ENCODE measurements at places on chromosomes 11 and 22.

- DNase-seq, result peak; percentile 54
These were observed 615 bp downstream of the FADS3 start for GRCh38 chr11:61890529-61891330.

DNA sequence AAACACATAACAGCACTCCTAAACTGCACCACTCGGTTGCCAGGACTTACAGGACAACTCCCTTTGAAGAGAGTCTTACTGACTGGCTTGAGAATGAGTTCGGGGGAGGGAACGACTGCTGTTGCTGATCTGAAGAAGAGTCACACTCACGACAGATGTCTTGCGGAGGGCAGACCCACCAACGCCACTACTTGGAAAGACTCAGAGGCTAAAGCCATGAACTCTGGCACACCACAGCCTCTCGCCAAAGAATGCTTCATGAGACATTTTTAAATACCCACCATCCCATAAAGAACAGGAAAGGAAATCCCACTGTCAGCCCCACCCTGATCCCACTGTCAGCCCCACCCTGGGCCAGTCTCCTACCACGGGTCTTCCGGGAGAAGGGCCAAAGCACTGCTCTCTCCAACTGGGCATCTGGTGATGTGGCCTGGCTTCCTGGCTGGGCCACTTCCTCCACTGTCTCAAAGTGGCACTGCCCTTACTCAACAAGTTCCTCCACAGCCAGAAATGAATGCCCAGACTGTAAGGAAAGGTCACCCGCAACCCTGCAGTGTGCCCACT lies 73.6 kb downstream of the MICAL3 start:
- DNase-seq, result peak; percentile 37

DNA sequence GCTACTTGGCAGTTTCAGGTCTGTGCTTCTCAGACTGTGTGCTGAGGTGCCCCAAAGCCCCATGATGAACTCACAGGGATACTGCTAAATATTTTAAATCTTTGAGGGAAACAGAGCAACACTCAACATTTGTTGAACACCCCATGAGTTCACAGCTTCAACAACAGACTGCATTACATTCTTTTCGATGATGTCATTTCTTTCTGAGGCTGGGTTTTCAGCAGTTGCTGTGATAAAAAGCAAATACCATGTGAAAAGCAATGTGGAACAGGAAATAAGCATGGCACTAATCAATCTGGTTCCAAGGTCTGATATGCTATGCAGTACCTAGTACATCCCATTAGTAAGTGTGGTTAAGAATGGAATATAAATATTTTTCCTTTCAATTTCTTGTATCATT lies 82.7 kb downstream of the RPL27A start:
- DNase-seq, result no peak

GRCh38 chr11:9718147-9718546 lies 54.3 kb downstream of the SWAP70 start:
- no peak for DNase-seq

GRCh38 chr11:59841514-59841913 lies 3.8 kb downstream of the CBLIF start:
- DNase-seq, result no peak

- DNase-seq, result no peak
These were observed 20.9 kb downstream of the ATXN10 start for GRCh38 chr22:45692549-45692948.

DNA sequence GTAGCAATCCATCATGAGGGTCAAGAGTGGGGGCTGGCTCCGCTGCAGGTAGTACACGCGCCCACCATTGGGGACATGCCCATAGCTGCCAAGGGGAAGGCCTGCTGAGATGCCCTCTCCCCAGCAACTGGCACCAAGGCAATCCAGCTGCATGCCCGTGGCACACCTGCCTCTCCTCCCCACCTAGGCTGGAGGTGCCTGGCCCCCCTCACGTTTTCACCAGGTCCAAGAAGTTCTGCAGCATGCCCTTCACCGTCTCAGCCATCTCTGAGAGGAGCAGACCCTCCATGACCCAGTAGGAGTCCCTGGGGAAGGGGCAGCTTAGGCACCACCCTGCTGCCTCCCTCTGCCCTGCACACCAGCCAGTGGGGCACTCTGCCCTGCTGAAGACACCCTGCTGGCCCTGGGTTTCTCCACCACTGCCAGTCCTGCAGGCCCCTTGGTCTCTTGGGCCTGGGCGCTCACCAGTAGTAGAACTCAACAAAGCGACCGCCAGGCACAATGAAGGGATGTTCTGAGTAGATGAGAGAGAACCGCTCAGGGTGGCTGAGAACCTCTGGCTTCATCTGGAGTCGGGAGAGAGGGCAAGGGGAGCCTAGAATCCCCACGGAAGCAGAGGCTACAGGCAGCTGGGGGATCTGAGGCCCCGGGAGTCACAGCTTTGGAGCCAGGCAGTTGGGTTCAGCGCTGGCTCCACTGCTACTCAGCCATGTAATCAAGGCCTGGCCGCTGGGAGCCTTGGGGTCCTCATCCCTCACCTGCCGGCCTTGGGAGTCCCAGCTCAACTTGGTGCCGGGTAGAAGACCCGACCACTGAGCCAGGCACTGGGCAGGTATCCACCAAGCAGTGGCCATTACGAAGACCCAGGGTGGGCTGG lies 17.8 kb downstream of the TREH start:
- DNase-seq, result no peak

DNA sequence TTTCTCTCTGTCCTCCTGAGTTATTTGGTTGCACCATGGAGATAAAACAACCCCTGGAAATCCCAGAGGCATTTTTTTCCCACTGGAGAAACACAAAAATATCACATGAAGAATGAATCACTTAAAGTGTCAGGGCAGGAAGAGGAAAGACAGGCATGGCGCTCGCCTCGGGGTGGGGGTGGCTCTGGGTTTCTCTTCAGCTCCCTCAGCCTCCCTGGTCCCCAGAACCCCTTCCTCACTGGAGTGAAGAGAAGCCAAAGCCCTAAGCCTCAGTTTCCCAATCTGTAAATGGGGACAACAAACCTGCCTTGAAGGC lies 938 bp downstream of the SHISAL1 start:
- DNase-seq, result peak; percentile 67

GRCh38 chr22:45540122-45540521 lies 37.4 kb downstream of the FBLN1 start:
- DNase-seq, result no peak

GRCh38 chr11:74100231-74100630 lies 70.6 kb downstream of the C2CD3 start:
- no peak for DNase-seq

GRCh38 chr11:6682591-6682935 lies 577 bp downstream of the MRPL17 start:
- DNase-seq, result no peak

DNA sequence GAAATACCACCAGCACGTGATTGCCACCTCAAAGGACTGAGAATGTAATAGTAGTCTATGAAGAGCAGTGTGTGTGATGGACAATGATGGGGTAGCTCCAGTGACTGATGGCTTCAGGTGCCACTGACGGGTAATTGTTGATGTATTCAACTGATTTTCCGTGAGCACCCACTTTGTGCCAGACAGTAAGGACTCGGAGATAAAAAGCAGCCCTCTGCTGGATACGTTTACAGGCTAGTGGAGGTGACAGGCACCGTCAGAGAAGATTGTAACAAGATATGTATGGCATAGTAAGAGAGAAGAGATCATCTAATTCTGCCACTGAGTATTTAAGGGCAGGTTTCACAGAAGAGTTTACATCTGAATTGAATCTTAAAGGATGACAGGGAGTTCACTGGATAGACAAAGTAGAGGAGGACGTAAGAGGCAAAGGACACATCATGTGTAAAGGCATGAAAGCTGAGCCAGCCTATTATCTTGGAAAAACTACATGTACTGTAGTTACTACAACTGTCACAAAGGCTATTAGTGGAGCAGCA lies 1.1 kb upstream of the ENTHD1 start:
- DNase-seq, result no peak

DNA sequence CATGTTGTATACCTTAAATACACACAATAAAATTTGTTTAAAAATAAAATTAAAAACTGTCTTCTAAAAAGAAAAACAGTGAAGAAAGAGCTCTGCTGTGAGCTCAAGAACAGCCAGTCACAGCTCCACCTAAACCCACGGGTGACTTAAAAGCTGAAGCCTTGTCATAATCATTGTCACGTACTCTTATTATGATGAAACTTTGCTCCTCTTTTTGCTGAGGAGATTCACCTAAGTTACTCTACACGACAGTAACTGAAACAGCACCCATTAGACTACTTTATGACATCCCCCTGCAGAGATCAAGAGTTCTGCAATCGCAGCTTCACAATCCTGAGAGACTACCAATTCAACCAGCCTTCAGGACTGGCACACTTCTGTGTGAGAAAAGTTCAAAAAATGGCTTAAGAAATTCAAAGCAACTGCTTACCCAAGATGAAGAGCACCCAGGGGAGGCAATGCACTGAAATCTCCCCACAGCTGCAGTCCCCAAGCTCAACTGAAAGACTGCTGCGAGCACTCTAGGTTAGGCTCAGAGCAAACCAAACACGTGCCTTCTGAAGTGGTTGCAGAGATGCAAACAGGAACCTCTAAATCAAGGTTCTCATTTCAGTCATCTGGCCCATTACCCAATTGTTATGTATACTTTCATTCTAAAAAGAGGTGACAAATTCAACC lies at the start of gene JAML:
JAML (minus strand) TSS at position 501 of the 678 bp plus-strand sequence. CDS start 10,145 bp downstream, outside the sequence.
- DNase-seq, result no peak

GRCh38 chr11:114340311-114341131 lies 44.3 kb downstream of the NNMT start:
- DNase-seq, result peak; percentile 52

DNA sequence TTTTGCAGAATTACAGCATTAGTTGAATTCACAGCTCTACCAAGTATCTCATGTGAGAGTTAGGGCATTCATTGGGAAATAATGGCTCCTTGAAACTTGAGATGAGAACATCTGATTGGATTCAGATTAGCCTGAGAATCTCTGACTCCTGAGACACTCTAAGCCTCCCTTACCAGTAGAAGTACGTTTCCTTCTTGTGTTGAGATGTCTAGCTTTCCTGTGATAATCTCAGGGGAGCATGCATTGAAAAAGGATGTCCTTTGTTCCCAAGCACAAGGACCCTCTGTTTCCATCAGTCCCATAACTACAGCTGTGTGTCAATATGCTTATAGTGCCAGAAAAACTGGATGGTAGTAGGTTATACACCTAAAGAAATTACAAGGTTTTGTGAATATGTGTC lies 35.2 kb upstream of the RDX start:
- no peak for DNase-seq

DNA sequence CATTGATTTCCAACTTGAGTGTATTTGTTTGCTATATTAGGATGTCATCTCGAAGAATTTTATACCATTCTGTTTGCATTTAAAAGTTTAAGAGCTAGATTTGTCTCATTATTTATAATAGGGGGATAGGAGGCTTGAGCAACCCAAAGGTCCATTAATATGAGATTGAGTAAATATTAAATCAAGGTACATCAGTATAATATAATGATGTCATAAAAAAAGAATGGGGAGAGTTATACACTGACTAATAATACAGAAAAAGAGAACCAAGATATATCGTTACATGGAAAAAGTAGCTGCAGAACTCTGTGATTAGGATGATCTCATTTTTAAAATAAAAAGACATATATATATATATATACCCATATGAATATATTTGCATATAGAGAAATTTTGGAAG lies 19.4 kb downstream of the SPA17 start:
- no peak for DNase-seq

- no peak for DNase-seq
These were observed 12.5 kb downstream of the NPTXR start for GRCh38 chr22:38831166-38831945.

DNA sequence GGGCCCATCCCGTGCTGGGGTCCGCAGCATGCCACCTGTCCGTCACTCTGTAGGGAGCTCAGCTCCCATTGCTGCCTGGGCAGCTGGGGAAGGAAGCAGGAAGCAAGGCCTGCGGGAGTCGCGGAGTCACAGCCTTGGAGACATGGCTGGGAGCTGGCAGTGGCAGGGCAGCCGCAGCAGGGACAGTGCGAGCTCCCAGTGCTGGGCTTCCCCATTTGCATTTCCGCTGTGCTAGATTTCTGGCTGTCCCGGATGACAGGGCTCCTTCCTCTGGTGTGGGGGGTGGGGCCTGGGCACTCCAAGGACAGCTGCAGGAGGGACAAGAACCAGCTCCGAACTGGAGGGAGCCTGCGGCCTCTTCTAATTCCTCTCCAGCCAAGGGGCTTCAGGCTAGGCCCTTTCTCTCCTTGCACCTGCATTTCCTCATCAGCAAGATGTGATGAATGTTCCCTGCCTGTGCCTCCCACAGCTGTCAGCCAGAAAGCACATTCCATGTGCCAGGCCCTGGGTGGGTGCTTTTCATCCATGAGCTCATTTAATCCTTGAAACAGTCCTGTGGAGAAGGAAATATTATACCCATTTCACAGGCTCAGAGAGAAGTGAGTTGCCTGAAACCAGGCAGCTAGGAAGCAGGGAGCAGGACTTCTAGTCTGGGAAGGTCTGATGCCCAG lies 48.0 kb downstream of the MYO7A start:
- no peak for DNase-seq

- no peak for DNase-seq
These were observed 18.0 kb downstream of the PHLDA2 start for GRCh38 chr11:2911088-2911784.

GRCh38 chr22:41914611-41915034 lies 251 bp downstream of the SHISA8 start:
- no peak for DNase-seq

GRCh38 chr11:11605181-11605580 lies 16.6 kb downstream of the GALNT18 start:
- DNase-seq, result no peak

DNA sequence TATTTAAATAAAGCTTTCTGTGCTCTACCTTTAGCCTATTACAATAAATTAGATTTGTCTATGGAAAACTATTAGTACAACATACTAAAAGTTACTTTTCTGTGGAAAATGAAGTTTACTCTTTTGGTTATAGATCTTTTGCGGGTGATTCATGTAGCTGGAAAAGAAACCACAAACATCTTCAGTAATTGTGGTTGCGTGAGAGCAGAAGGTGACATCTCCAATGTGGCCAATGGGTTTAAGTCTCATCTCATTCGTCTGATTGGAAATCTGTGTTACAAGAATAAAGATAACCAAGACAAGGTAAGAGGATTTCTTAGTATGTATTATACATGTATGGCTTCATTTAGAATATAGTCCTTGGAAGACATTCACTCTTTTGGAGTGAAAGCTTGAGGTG lies 68.6 kb downstream of the ATXN10 start:
- no peak for DNase-seq

GRCh38 chr22:40273319-40273718 lies 73.0 kb upstream of the ADSL start:
- DNase-seq, result no peak

- DNase-seq, result no peak
These were observed 57.4 kb upstream of the WNT11 start for GRCh38 chr11:76263657-76264056.

Measured in GM04504 (cell line).